ENCODE measurements at places on chromosomes 5 and 9.

GRCh38 chr5:142315096-142315900 lies 9.5 kb downstream of the SPRY4 start:
- H3K27ac ChIP-seq = no peak overlapping the region
- no peaks in the 10 kb centered on the region for H3K36me3 ChIP-seq
- no peaks in the 10 kb centered on the region for H3K27me3 ChIP-seq
- no peak for DNase-seq

- no peak overlapping the region for H3K27ac ChIP-seq
- no peaks in the 10 kb centered on the region for H3K4me1 ChIP-seq
- no peak overlapping the region for H3K4me3 ChIP-seq
- no peaks in the 10 kb centered on the region for H3K27me3 ChIP-seq
- no peak for DNase-seq
Measured at GRCh38 chr5:55521881-55522280, 12.9 kb downstream of the PLPP1 start.

GRCh38 chr5:89535411-89535810 lies 652.4 kb upstream of the MEF2C start:
- H3K36me3 ChIP-seq = no peaks in the 10 kb centered on the region
- H3K27ac ChIP-seq = no peak overlapping the region
- H3K4me1 ChIP-seq = no peaks in the 10 kb centered on the region
- H3K27me3 ChIP-seq = no peaks in the 10 kb centered on the region

GRCh38 chr5:28967848-28968247 lies 1929.5 kb upstream of the CDH9 start:
- H3K27me3 ChIP-seq = no peaks in the 10 kb centered on the region
- no peak overlapping the region for H3K4me3 ChIP-seq
- no peaks in the 10 kb centered on the region for H3K4me1 ChIP-seq
- no peak for DNase-seq
- no peaks in the 10 kb centered on the region for H3K36me3 ChIP-seq

DNA sequence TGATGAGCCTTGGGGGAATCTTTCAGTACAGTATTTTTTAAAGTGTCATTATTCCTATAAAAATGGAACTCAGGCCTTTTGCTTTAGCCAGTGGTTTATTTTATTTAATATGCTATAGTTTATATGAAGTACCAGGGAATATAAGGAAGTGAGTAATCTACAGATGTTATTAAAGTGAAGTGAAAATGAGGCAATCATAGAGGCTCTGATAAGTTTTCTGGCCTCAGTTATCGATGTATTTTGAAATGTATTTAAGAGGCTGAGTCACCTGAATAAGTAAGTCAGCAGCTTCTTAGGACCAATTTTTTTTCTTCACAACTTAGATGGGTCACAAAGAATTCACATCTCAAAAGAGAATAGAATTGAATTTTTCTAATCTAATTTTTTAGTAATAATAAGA lies 829.0 kb downstream of the DNAH5 start:
- H3K4me3 ChIP-seq = no peak overlapping the region
- no peak overlapping the region for H3K27ac ChIP-seq
- no peaks in the 10 kb centered on the region for H3K36me3 ChIP-seq
- H3K27me3 ChIP-seq = no peaks in the 10 kb centered on the region
- H3K4me1 ChIP-seq = no peaks in the 10 kb centered on the region

DNA sequence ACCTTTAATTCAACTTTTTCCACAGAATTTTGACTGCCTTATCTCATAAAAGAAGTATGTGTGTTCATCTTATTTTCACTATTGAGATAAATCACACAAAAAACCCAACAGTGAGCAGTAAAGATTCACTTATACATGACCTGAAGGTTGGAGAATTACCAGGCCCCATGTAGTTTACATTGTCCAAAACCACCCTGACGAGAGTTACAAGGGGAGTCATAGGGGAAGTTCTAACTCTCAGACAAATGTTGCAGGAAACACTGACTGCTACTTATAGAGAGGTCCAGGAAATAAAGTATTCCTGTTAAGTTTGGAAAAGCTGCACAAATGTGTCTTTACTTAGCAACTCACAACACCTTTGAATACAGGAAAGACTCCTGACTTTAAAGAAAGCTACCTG lies 14.1 kb downstream of the SPATA9 start:
- H3K27ac ChIP-seq = no peak overlapping the region
- no peak for DNase-seq
- no peaks in the 10 kb centered on the region for H3K4me1 ChIP-seq

DNA sequence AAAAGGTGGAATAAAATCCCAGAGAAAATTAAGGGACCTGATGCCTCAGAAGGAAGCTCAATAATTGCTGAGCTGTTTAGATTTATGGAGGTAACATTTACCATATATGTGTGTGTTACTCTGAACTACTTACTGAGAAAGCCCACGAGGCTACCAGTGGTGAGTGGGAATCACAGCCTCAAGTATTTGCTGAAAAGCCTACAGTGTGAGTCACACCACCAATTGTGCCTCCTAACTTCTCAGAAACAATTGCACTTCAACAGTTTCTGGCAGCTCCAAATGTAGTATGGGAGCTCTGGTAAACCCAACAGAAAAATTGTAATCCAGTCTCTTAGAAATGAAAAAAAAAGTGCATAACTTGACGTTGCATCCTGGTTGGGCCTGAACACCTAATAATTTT lies 551.6 kb downstream of the PRDM9 start:
- no peaks in the 10 kb centered on the region for H3K4me1 ChIP-seq
- no peak overlapping the region for H3K27ac ChIP-seq
- H3K36me3 ChIP-seq = no peaks in the 10 kb centered on the region
- H3K27me3 ChIP-seq = no peaks in the 10 kb centered on the region
- H3K4me3 ChIP-seq = no peak overlapping the region

GRCh38 chr5:170121321-170121720 lies 15.6 kb downstream of the FOXI1 start:
- H3K27ac ChIP-seq = no peak overlapping the region
- no peaks in the 10 kb centered on the region for H3K4me1 ChIP-seq
- H3K36me3 ChIP-seq = no peaks in the 10 kb centered on the region
- no peaks in the 10 kb centered on the region for H3K27me3 ChIP-seq
- no peak for DNase-seq
- no peak overlapping the region for H3K4me3 ChIP-seq

GRCh38 chr5:127431977-127432585 lies 85.4 kb upstream of the PRRC1 start:
- H3K4me3 ChIP-seq = no peak overlapping the region
- H3K4me1 ChIP-seq = no peaks in the 10 kb centered on the region
- no peak for DNase-seq
- no peak overlapping the region for H3K27ac ChIP-seq
- no peaks in the 10 kb centered on the region for H3K27me3 ChIP-seq
- no peaks in the 10 kb centered on the region for H3K36me3 ChIP-seq

- H3K27ac ChIP-seq = no peak overlapping the region
- no peak overlapping the region for H3K4me3 ChIP-seq
- H3K4me1 ChIP-seq = no peaks in the 10 kb centered on the region
Measured at GRCh38 chr5:127608077-127608660, 40.7 kb upstream of the CTXN3 start.

GRCh38 chr5:68344447-68345111 lies 129.0 kb downstream of the PIK3R1 start:
- H3K36me3 ChIP-seq = no peaks in the 10 kb centered on the region
- DNase-seq = no peak
- H3K27me3 ChIP-seq = no peaks in the 10 kb centered on the region

DNA sequence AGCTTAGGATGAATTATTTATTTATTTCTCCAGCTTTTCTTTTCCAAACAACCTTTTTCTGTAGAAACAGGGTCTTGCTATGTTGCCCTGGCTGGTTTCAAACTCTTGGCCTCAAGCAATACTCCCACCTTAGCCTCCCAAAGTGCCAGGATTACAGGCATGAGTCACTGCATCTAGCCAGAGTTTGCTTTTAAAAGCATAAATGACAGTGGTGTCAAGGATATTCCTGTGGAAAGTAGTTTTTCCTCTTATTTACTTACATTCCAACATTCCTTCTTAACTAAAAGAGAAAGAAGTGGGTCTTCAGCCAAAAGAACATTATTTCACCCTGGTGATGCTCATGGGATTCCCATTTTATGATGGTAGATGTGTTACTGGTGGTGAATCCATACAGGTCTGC lies 62.4 kb downstream of the GRIA1 start:
- H3K27ac ChIP-seq = no peak overlapping the region
- no peaks in the 10 kb centered on the region for H3K4me1 ChIP-seq
- no peak overlapping the region for H3K4me3 ChIP-seq
- no peak for DNase-seq

DNA sequence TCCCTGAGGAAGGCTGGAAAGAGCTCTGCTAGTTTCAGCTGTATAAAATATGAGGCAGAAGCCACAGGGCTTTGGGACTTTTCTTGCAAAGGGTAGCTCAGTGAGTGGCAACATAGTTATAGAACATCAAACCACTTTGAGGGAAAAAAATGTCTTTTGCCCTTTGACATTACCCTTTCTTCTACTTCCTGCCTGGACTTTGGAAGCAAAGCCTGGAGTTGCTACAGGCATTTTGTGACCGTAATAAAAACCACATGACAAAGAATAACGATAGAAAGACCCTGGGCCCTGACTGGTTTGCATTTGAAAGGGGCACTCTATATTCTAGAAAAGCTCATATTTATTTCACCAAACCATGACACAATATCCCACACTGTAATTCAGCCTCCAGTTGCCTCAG lies 440.9 kb downstream of the DIRAS2 start:
- no peaks in the 10 kb centered on the region for H3K36me3 ChIP-seq
- H3K27ac ChIP-seq = no peak overlapping the region
- H3K4me1 ChIP-seq = no peaks in the 10 kb centered on the region
- no peak for DNase-seq

DNA sequence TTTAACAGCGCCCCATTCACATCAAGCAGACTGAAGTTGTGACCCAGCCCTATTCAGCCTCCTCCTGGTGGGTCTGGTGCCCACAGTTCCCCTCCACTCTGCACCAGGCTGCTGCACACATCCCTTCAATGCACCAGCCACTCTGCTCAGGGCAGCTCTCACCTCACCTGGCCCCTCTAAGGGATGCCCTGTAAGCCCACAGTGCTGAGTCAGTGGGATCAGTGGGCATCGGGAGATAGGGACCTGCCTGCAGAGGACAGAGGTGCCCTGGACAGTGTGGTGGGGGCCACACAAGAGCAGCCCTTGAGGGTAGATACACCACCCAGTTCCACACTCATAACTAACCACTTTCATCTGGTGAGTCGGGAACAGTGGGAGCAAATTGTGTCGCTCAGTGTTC lies 38.3 kb upstream of the S1PR3 start:
- H3K27me3 ChIP-seq = no peaks in the 10 kb centered on the region
- DNase-seq = no peak
- H3K27ac ChIP-seq = no peak overlapping the region
- H3K36me3 ChIP-seq = no peaks in the 10 kb centered on the region

DNA sequence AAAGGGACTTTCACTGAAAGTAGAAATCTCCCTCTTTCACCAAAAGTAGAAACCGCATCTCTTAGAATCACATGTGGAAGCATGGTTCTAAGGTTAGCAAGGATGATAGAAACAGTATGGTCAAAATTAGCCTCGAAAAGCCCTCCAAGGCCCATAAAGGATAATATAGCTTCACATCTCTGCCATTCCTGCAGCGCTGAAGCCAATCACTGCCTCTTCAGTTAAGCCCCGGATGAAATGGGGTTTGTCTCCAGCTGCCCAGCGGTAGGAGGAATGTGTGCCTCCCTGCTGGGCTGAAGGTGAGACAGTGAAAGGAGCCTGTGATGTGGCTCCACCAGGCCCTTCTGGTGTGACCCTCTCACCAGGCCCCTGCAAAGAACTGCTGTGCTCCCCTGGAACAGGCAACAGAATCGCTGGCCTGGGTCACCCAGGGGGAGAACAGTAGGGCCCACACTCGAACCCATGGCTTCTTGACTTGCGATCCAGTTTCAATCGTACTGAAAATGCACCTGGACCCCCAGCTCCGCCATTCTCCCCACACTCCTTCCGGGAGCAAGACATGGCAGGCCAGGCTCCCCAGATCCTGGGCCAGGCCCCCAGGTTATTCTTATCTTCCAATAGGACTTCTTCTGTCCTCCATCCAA lies 47.2 kb downstream of the CAMK2A start:
- H3K36me3 ChIP-seq = no peaks in the 10 kb centered on the region
- no peak overlapping the region for H3K27ac ChIP-seq
- H3K4me1 ChIP-seq = no peaks in the 10 kb centered on the region
- DNase-seq = no peak

DNA sequence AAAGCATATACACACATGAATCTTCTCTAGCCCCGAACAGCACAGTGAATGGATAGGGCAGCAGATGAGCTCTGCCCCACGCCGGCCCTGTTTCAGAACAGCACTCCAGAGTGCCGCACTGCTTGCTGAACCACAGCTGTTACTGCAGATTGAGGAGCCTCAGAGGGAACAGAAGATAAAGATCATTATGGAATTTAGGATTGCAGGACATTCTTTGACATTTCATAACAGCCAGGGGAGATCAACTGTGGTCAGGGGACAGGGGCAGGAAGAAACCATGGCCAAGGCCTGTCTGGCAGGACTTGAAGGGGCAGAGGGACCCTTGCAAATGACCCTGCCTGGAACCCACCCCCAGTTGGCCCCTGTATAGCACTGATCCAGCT lies 20.6 kb downstream of the IRF1 start:
- peaks cover 12% of the 10 kb centered on the region for H3K4me1 ChIP-seq
- DNase-seq = no peak
- no peak overlapping the region for H3K4me3 ChIP-seq

GRCh38 chr5:31119938-31120641 lies 73.4 kb upstream of the CDH6 start:
- no peaks in the 10 kb centered on the region for H3K4me1 ChIP-seq
- H3K27me3 ChIP-seq = no peaks in the 10 kb centered on the region
- H3K4me3 ChIP-seq = no peak overlapping the region
- DNase-seq = no peak
- H3K36me3 ChIP-seq = no peaks in the 10 kb centered on the region

GRCh38 chr9:126965541-126966428 lies 51.2 kb downstream of the RALGPS1 start:
- no peak overlapping the region for H3K4me3 ChIP-seq
- no peak overlapping the region for H3K27ac ChIP-seq
- peaks cover 2% of the 10 kb centered on the region for H3K36me3 ChIP-seq

DNA sequence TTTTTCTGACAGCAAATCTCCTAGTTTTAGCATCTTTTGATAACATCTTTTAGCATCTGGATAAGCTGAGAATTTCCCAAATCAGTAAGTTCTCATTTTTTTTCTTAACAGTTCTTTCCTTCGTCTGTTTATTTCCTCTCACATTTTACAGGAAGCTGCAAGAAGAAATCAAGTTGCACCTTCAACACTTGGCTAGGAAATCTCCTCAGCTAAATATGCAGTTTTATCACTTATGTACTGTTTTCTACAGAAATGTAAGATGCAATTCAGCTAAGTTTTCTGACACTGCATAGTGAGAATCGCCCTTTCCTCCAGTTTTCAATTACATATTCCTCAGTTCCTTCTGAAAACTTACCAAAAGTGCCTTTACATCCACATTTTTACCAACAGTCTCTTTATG lies 59.0 kb upstream of the MSX2 start:
- no peaks in the 10 kb centered on the region for H3K4me1 ChIP-seq
- no peak overlapping the region for H3K27ac ChIP-seq

DNA sequence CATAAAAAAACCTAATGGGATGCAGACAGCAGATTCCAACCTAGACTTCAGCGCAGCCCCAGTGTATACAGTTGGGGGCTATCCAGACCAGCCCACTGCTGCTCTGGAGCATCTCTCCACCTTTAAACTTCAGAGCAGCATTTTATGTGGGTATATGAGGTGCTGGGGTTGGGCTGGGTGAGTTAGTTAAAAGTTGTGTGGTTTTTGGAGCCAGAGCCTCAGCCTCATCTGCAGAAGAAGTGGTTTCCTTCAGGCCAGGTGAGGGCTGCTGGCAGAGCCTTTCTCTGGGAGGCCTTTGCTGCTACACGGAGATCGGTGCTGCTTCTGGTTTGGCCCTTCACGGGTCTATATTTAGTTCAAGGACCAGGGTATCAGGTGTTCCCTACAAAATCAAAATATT lies 228.3 kb downstream of the PDZD2 start:
- no peak overlapping the region for H3K27ac ChIP-seq
- no peak for DNase-seq
- no peaks in the 10 kb centered on the region for H3K4me1 ChIP-seq
- H3K27me3 ChIP-seq = no peaks in the 10 kb centered on the region
- H3K36me3 ChIP-seq = no peaks in the 10 kb centered on the region

Measured in right lobe of liver (tissue), 6 donors.